PC-9 (cell line): ENCODE measurements at places on chromosomes 2 and 18. TPM values are rescaled to one million over a fixed set of nuclear protein-coding genes. Genes with fewer than 3 reads are reported as not detected.

The SCYGR3 gene
- total RNA-seq, result not detected in 2 replicates

The RGPD4 gene
- total RNA-seq, result not detected in 2 replicates

The STEAP3 gene
- total RNA-seq, result 23.0 and 26.3 TPM in 2 replicates

The UNC80 gene
- total RNA-seq, result not detected in 2 replicates

The PLA2R1 gene
- 0.33 and 0.40 TPM in 2 replicates for total RNA-seq

The UGT1A10 gene
- not detected in 2 replicates for total RNA-seq

The WNT10A gene
- 1.2 and 2.3 TPM in 2 replicates for total RNA-seq

The NFATC1 gene
- total RNA-seq, result 2.6 and 2.9 TPM in 2 replicates

The LONRF2 gene
- total RNA-seq, result not detected in 2 replicates

The GPAT2 gene
- 9.1 and 11.0 TPM in 2 replicates for total RNA-seq

The RTP5 gene
- total RNA-seq, result not detected in 2 replicates
